ENCODE measurements at places on chromosomes 1 and 21.

GRCh38 chr1:205301205-205301821, 20.2 kb downstream of the NUAK2 start:
- DNase-seq, result no peak

GRCh38 chr1:172417557-172417956, 2.9 kb upstream of the C1orf105 start:
- DNase-seq, result no peak

DNA sequence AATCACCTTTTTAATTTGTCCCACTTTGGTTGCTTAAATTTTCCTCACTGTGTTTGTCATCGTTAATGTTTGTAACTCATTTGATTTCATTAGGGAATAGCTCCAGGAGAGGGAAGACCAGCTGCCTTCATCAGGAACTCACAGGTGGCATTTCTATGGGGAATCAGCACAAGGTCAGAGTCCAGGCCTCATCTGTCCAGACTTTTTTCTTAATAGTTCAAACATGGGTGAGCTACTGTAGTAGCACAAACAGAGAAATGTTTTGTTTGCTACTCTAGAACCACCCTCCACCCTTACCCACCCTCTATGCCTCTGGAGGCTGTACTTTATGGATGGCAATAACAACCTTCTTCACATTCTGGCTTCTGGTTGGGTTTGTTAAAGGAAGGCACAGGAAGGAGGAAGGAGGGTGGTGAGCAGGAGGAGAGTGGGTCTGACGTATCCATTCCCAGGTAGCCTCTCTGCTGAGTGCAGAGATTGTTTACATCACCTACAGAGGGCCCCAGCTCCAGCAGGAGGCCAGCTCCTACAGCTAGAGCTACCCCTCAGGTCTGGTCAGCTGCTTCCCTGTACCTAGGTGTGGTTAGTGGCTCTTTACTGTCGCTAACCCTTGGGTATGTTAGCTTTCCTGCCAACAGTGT, 8.1 kb upstream of the TEDDM1 start:
- no peak for DNase-seq

DNA sequence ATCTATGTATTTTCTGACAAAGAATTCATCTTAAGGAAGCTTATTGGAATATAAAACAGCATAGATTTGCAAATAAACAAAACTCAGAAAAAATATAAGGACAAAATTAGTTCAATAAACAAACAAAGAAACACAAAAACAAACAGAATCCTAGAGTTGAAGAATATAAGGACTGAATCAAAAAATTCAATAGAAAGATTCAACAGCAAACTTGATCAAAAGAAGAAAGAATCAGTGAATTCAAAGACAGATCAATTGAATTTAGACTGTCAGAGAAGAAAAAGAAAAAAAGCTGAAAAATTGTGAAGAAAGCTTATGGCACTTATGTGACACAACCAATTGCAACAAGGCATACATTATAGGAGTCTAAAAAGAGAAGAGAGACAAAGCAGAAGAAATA, 770.0 kb upstream of the RGS18 start:
- no peak for DNase-seq

DNA sequence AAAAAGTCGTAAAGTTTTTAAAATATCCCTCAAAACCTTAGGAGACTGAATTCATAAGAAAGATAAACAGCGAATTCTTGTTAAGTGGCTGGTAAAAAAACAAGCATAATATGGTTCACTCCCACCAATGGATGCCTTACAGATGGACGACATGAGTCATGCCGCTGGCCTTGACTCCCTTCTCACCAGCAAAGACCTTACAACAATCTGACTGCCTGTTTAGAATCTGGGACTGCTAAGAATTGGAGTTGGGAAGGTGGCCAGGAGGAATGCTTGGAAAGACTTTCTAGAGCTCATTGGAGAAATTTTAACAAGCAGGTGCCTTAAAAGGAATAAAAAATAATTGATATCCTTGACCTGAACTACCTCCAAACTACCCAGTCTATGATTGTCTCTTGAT, 206.9 kb upstream of the FMN2 start:
- DNase-seq, result no peak

- peak; percentile 94 for DNase-seq
Observed at GRCh38 chr21:34887725-34888568, 161.2 kb downstream of the RUNX1 start.

GRCh38 chr1:115656461-115657077, 14.8 kb downstream of the VANGL1 start:
- DNase-seq, result no peak

DNA sequence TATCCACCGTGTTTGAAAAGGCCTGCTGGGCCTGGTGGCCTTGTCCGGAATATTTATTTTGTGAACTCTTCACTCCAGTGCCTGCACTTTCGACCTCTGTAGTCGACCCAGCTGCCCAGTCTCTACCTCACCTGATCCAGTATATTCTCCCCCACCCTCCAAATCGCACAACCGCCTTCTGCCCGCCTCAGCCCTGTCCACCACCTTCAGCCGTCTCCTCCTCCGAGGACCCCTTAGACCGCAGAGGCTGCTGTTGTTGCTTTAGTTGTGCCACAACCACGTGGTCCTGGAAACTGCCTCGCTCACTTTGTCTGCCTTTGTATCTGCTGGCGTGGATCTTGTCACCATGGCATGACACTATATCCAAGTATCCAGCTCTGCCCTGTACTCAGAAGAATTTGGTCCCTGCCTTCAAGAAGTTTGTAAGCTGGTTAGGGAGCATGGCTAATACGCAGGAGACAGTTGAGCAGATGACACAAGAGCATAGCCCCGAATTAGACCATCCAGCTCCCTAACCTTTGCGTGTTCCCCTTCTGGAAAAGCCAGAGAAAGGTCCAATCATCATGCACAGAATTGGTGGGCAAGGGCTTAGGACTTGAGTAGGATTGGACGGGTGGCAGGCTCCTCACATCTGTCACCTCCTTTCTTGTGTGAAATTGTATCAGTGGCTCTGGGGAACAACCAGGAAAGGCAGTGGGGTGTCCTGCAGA, 1.5 kb downstream of the PHGDH start:
- DNase-seq, result no peak

DNA sequence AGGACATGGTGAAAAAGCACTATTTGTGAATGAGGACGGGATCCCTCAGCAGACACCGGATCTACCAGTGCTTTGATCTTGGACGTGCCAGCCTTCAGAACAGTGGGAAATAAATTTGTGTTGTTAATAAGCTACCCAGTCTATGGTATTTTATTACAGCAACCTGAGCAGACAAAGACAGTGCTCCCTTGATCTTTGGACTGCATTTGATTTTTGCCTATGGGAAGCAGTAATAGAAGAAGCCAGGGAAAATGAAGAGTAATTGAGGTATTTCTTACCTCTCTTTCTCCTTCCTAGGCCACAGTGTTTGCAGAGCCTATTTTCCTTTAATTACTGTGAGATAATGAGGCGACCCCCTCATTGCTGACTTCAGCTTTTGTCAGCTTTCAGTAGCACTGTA, 87.9 kb downstream of the PDE4B start:
- DNase-seq, result no peak

GRCh38 chr1:182611787-182612186, 7.6 kb upstream of the RGS16 start:
- no peak for DNase-seq

GRCh38 chr1:206955476-206956451, 9.5 kb upstream of the PIGR start:
- no peak for DNase-seq

GRCh38 chr1:61244114-61244513, 161.8 kb downstream of the NFIA start:
- DNase-seq, result no peak

Measured in activated T-cell treated with anti-CD3 and anti-CD28 coated beads, Interleukin-2, amount 50 U/mL, for 48 hours (primary cell).